Cardiac muscle cell (in vitro differentiated cells and primary cell): ENCODE measurements at places on chromosomes 2 and 18. TPM values are rescaled to one million over a fixed set of nuclear protein-coding genes. Genes with fewer than 3 reads are reported as not detected.
A peak's percentile ranks its signal among the peaks of the same experiment; 100 is the strongest.

The FAM110C gene
- 0.60 and 1.1 TPM in 2 replicates for total RNA-seq

The GRHL1 gene
- 1.3 and 1.5 TPM in 2 replicates for total RNA-seq

The VSNL1 gene
- 3.9 and 4.1 TPM in 2 replicates for total RNA-seq

The NYAP2 gene
- total RNA-seq, result not detected in 2 replicates

The CHST9 gene
- 0.04 and 0.36 TPM in 2 replicates for total RNA-seq

The ALPG gene
- total RNA-seq, result not detected in 2 replicates

- no peaks in the 10 kb centered on the region for H3K36me3 ChIP-seq
- no peak overlapping the region for H3K27ac ChIP-seq
- H3K4me1 ChIP-seq, result peaks cover 9% of the 10 kb centered on the region
- no peak overlapping the region for H3K4me3 ChIP-seq
Measured at GRCh38 chr2:138716183-138716582, 64.0 kb downstream of the NXPH2 start.

DNA sequence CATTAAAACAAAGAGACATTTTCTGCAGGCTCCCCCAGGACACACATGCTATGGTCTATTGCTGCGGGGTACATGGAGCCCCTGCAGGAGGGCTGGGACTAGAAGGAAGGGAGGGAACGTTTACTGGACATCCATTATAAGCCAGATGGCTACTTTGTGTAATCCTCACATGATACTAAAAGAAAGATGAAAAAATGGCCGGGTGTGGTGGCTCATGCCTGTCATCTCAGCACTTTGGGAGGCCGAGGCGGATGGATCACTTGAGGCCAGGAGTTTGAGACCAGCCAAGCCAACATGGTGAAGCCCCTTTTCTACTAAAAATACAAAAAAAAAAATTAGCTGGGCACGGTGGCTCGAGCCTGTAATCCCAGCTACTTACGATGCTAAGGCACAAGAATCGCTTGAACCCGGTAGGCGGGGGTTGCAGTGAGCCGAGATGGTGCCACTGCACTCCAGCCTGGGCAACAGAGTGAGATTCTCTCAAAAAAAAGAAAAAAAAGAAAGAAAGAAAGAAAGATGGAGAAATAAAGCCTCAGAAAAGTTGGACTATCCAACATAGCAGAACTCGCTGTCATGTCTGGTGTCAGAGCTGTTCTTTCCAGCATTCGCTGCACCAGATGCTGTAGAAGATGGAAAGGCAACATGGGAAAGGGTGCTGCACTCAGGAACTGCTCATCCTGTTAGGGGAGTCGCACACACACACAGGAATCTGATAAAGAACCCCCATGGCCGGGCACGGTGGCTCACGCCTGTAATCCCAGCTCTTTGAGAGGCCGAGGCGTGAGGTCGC, 7.8 kb upstream of the MYCN start:
- H3K27ac ChIP-seq, result no peak overlapping the region
- H3K36me3 ChIP-seq, result no peaks in the 10 kb centered on the region
- H3K4me1 ChIP-seq, result no peaks in the 10 kb centered on the region
- H3K4me3 ChIP-seq, result no peak overlapping the region

- H3K4me3 ChIP-seq, result no peak overlapping the region
- no peak overlapping the region for H3K27ac ChIP-seq
- H3K36me3 ChIP-seq, result no peaks in the 10 kb centered on the region
- DNase-seq, result no peak
Measured at GRCh38 chr18:23188068-23188760, 52.9 kb downstream of the CABLES1 start.

DNA sequence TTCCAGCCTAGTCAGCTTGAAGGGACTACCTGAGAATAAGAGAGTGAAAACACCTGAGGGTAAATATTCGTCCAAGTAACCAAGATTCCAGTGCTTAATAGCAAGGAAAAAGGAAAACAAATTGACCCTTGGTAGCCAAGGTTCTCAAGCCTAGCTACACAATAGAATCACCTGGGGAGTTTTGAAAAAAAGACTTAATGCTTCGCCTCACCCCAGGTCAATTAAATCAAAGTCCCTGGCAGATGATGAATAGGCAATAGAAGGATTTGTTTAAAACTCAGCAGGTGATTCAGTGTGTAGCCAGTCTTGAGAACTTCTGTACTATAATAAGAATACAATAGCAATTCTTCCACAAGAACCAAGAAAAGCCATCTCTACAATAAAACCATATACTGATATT, 500.2 kb downstream of the XIRP2 start:
- H3K27ac ChIP-seq, result no peak overlapping the region
- no peaks in the 10 kb centered on the region for H3K36me3 ChIP-seq
- no peaks in the 10 kb centered on the region for H3K4me1 ChIP-seq
- no peaks in the 10 kb centered on the region for H3K27me3 ChIP-seq
- DNase-seq, result no peak
- no peak overlapping the region for H3K4me3 ChIP-seq

DNA sequence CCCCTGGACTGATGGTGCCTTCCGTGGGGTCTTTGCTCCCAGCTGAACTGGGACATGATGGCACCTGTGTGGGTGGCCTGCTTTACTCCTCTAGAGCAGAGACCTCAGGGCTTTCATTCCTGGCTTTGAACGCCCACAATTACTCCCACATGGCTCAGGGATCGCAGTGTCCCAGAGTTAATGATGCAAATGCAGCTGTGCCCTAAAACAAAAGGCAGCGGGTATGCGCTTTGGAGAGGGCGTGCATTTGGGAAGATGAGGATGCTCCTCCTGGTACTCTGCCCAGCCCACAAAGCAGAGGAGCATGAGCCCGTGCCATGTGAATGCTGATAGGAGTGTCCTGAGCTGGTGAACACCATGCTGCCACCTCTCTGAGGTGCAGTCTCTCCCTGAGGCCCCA, 173.4 kb downstream of the FHOD3 start:
- no peaks in the 10 kb centered on the region for H3K27me3 ChIP-seq
- peak overlapping the region; percentile 94 for H3K27ac ChIP-seq
- H3K36me3 ChIP-seq, result no peaks in the 10 kb centered on the region
- H3K4me3 ChIP-seq, result no peak overlapping the region

DNA sequence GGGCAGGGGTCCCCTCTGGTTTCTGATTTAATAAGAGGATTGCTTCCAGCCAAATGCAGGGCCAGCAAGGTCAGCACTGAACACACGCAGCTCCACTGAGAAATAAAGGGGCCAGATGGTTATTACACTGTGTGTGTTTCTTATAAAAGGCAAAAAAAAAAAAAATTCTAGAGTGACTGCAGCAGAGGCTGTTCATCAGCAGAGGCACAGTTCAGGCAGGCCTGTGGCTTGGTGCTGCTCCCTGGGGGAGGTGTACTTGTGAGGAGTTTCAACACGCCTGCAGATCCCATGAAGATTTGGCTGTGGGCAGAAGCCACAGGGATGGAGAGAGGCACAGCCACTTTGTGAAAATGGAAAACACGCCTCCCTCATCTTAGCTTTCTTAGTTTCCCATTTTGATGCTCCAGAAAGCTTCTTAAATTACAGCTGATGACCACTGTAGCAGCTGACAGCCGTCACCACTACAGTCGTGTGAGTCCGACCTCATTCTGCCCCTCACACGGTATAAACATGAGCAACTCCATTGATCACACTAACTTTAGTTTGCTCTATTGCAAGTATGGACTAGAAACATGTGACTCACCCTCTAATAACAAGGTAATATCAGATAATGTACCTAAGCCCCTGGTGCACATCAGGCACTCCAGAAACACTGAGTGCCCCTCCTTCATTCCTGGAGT, 726.5 kb upstream of the RAB6C start:
- no peak overlapping the region for H3K4me3 ChIP-seq
- no peaks in the 10 kb centered on the region for H3K27me3 ChIP-seq
- no peak overlapping the region for H3K27ac ChIP-seq
- H3K36me3 ChIP-seq, result no peaks in the 10 kb centered on the region
- no peaks in the 10 kb centered on the region for H3K4me1 ChIP-seq

DNA sequence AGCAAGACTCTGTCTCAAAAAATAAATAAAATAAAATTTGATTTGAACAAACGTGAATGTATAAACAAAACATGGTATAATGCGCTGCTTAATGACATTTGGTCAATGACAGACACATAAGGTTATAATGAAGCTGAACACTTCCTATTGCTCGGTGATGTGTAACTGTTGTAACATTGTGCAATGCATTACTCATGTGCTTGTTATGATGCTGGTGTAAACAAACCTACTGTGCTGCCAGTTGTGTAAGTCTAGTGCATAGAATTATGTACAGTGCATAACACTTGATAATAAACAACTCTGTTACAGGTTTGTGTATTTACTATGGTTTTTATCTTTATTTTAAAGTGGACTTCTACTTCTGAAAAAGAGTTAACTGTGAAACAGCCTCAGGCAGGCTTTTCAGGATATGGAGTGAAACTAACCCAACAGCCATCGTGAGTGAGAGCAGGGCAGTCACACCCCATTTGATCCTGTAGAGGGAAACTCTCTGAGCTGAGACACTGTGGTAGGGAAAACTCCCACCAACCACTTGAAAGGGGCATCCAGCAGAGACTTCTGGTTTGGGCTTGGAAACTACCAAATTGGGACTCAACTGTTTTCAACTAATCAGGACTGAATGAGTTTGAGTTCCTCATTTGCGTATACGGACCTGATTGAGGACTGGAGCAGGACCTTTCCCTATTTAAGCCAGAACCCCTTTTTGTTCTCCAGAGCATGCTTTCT, 8.7 kb upstream of the RPRD1A start:
- H3K27me3 ChIP-seq, result no peaks in the 10 kb centered on the region
- DNase-seq, result peak; percentile 85
- H3K4me1 ChIP-seq, result no peaks in the 10 kb centered on the region
- no peak overlapping the region for H3K27ac ChIP-seq
- H3K4me3 ChIP-seq, result no peak overlapping the region
- no peaks in the 10 kb centered on the region for H3K36me3 ChIP-seq

GRCh38 chr2:3242747-3243369, 134.8 kb downstream of the EIPR1 start:
- H3K4me1 ChIP-seq, result no peaks in the 10 kb centered on the region
- no peak overlapping the region for H3K4me3 ChIP-seq
- no peaks in the 10 kb centered on the region for H3K36me3 ChIP-seq
- H3K27me3 ChIP-seq, result no peaks in the 10 kb centered on the region

- peaks cover 2% of the 10 kb centered on the region for H3K4me1 ChIP-seq
- no peaks in the 10 kb centered on the region for H3K36me3 ChIP-seq
- H3K27me3 ChIP-seq, result no peaks in the 10 kb centered on the region
- DNase-seq, result no peak
- no peak overlapping the region for H3K4me3 ChIP-seq
Measured at GRCh38 chr2:100924122-100924519, 78.0 kb upstream of the RPL31 start.

DNA sequence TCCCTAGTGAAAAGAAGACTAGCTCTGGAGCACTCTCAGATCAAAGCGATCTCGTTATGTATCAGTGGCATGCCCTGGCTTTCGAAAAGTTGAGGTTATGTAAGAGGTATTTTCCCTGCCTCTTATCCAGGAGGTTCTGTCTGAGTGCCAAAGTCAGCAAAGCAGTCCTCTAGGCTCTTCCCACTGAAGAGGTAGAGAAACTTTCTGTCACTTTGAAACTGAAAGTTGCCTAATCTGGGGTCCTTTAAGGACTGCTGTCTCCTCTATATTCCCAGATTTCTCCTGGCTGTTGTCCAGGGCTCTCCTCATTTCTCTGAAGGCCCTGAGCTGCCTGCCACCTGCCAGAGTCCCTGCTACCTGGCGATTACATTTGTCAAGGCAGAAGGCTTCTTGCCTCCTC, 96.3 kb downstream of the B3GNT2 start:
- peak; percentile 43 for DNase-seq
- no peaks in the 10 kb centered on the region for H3K36me3 ChIP-seq
- H3K27me3 ChIP-seq, result no peaks in the 10 kb centered on the region
